ENCODE measurements at places on chromosomes 5 and 9.

DNA sequence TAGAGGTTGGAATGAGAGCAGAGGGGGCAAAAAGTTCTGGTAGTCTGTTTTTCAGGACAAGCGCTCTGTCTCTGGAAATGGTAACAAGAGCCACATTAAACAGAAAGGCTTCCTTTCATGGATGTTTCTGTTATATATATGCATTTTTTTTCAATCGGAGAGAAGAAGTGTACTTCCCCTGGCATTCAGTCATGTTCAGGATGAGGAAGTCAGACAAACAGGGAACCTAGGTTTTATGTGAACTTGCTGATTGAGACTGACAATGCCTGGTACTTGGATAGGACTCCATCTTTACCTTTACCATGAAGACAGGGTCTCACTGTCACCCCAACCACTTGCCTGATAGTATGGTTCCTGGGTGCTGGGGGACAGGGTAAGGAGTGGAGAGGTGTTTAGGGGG is 30.1 kb upstream of the ZBED3 start:
- DNase-seq: no peak

- no peak for DNase-seq
Measured at GRCh38 chr9:69499407-69499806, 172.8 kb downstream of the APBA1 start.

GRCh38 chr5:149239917-149240316 is 31.7 kb upstream of the AFAP1L1 start:
- DNase-seq: no peak

DNA sequence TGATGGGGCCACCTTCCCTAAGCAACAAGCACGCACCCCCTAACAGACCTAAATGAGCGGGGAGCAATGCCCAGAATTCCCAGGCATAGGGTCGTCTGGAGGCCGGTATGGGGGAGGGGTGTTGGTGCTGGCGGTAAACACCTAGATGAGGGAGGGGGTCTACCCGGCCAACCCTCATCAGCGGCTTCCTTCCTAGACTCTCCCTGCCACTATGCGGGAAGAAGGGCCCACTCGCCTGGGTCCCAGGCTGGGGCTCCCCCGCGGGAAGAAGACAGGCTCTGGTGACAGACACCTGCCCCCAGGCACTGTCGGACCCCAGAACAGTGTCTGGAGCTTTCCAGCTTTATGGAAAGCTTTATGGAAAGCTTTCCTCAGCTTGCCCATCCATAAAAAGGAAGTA is 519.0 kb upstream of the SEMA6A start:
- DNase-seq: no peak

DNA sequence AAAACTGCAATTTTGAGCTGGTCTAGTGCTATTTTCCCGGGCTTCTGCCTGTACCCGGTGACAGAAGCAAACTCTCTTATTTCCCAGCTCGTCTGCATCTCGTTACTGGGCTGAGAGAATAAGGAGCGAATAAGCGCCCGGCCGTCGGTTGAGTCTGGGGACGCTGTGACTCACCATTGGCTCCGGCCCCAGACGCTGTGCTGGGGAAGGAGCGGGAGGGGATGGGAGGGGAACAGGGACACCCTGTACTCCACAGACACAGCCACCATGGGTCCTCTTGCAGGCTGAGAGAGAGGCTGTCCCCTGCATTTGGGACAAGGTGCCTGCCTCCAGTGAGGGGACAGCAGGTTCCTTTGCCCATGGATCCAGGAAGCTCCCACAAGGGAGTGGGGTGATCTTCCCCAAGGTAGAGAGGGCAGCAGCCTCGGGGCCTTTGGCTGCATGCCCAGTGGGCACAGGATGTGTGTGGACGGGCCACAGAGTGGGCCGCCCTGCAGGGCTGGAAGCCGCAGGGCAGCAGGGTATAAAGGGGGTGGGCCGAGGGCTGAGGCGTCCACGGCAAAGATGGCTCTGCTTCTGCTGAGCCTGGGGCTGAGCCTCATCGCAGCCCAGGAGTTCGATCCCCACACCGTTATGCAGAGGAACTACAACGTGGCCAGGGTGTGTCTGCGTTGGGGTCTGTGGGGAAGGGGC is at the start of gene LCN9:
LCN9 (plus strand) TSS at position 552 of the 693 bp plus-strand sequence; CDS start at position 565, 13 bp downstream.
- DNase-seq: no peak

Measured in CD4-positive, alpha-beta T cell treated with Interleukin-6 at 100 ng/mL for 8 hours (primary cell).